ENCODE measurements at places on chromosomes 6 and 20.

DNA sequence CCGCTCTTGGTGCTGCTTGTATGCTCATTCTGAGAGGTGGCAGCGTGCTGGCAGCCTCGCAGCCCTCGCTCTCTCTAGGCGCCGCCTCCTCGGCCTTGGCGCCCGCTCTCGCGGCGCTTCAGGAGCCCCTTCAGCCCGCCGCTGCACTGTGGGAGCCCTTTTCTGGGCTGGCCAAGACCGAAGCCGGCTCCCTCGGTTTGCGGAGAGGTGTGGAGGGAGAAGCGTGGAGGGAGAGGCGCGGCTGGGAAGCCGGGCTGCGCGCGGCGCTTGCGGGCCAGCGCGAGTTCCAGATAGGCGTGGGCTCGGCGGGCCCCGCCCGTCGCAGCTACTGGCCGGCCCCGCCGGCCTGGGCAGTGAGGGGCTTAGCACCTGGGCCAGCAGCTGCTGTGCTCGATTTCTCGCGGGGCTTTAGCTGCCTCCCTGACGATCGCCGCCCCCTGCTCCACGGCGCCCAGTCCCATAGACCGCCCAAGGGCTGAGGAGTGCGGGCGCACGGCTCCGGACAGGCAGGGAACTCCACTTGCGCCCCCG is 19.5 kb upstream of the FAM8A1 start:
- peak; percentile 22 for DNase-seq

DNA sequence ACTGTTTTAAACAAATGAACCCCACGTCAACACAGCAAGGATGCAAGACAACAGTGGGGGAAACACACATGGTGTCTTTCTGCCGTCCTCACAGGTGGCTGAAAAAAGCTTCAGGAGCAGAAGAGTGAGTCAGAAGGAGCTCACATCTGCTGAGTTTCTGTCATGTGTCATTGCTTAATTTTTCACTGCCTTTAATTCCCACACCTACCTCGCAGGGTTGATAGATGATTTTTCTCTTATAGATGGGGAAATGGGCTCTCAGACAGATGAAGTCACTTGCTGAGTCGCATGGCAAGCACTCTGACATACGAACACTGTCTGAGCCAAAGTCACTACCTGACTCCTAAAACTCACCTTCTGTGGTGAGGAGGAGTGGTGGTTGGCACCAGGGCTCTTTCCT is 28.3 kb upstream of the CARMIL1 start:
- peak; percentile 4 for DNase-seq

DNA sequence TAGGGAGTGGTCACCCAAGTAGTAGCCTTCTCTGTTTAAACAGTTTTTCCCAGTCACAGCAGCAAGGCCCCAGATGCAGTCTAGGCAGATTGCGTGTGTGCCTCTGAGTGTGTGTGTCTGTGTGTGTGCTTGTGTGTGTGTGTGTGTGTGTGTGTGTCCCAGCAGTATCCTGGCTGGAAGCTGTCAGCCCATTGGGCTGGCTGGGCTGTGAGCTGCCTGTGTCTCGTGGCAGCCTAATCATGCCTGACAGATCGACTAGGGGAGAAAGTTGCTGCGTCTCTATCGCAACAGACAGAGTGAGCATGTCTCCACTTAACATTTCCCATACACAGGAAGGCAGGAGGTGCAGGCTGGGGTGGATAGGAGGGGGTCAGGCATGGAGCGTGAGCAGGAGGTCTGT is 42.9 kb upstream of the LRFN2 start:
- no peak for DNase-seq

- DNase-seq, result no peak
These were observed 2.9 kb downstream of the GMPR start for GRCh38 chr6:16241321-16241689.

GRCh38 chr6:1162367-1163275 is 149.3 kb upstream of the FOXQ1 start:
- no peak for DNase-seq

DNA sequence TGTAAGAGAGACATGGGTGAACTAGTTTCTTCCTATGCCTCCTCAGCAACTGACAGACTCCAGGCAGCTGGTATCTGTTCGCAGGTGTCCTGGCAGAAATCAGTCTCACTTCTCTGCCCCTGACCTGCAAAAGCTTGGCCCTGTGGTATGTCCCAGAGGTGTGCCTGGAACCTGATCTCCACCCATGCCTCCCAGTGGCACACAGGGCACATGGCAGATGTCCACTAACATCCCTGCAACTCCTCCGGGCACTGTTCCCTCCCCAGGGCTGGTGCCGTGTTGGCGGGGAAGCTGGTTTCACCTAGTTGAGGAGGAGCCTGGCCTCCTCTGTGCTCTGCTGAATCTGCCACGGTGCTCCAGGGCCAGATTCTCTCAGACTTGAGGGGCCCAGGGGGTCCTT is 123.3 kb upstream of the GGTLC1 start:
- no peak for DNase-seq

DNA sequence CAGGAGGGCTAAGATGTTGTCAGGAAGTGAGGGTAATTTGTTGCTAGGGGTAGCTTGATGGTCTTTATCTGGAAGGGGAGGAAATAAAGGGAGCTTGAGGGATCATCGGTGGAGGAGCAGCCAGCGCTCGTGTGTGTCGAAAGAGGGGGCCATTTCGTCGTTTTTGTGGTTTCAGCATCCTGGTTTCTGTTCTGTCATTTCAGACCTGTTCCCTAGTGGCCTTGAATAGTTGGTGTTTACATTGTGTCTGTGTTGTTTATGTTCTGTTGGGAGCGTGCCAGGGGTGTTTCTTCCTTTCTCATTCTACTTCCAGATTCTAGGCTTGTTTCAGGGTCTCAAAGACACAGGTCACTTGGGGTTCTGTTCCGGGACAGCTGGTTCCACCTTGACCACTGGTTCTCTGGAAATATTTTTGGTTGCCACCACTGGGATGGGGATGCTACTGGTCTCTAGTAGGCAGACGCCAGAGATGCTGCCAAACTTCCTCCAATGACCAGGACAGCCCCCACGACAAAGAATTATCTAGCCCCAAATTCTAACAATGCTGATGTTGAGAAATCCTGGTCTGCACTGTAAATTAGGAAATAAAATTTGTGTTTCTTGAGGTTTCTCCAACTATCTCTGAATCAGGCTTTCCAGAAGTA is 113.9 kb upstream of the NAA20 start:
- DNase-seq, result peak; percentile 67

- DNase-seq, result no peak
These were observed 85.1 kb downstream of the ZFAND3 start for GRCh38 chr6:37904590-37904989.

DNA sequence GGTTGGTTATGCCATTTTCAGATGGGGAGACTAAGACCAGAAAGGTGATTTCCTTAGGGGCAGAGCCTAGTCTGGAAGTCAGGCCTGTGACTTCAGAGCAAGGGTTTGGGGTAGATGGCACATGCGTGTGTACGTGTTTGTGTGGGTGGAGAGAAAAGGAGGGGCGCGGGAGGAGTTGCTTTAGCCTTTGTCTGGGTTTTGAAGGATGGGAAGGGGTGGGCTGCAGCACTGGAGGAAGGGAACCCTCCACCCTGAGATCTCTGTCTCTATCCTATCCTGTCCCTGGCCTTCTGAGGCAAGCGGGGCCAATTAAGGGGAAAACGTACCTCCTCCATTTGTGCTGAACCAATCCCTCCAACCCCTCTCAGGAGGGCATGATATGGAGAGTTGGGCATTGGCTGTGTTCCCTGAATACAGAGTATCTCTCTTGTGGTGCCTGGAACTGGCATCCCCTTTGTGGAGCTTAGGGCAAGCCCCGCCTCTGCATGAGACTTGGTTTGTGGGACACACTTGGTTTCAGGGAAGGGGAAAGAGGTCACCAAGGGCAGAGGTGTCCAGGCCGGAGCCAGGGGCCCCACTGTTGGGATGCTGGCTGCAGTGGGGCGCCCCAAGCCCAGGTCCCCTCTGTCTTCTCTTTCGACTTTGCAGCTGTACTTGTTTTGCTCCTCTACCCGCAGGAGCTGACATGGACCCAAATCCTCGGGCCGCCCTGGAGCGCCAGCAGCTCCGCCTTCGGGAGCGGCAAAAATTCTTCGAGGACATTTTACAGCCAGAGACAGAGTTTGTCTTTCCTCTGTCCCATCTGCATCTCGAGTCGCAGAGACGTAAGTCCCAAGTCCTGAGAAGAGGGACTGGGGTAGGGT is at the start of gene DBNDD2:
Gene DBNDD2, plus strand, starts transcription at position 507 of the 863 bp plus-strand sequence. Its CDS starts 179 bp downstream, at position 686.
- DNase-seq, result no peak

GRCh38 chr6:145929037-145929633 is 35.0 kb downstream of the SHPRH start:
- DNase-seq, result peak; percentile 14

DNA sequence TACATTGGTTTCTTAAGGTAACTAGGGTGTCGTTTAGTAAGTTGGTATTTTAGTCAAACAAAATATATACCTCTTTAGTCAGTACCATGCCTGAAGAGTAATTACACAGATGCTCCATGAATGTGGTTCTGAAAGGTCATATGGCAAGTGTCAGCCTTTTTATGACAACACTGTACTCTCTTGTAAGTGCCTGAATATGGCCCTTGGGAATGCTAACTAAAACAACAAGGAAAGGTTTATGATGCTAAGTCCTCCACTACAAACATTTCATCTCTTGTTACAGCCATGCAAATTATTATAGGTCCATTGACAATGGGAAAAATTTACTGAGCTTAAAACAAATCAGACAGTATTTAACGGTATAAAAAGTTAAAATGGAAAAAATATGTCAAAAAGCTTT is 39.0 kb upstream of the SUPT3H start:
- no peak for DNase-seq

- no peak for DNase-seq
These were observed 130.1 kb upstream of the NEDD9 start for GRCh38 chr6:11362564-11362963.

DNA sequence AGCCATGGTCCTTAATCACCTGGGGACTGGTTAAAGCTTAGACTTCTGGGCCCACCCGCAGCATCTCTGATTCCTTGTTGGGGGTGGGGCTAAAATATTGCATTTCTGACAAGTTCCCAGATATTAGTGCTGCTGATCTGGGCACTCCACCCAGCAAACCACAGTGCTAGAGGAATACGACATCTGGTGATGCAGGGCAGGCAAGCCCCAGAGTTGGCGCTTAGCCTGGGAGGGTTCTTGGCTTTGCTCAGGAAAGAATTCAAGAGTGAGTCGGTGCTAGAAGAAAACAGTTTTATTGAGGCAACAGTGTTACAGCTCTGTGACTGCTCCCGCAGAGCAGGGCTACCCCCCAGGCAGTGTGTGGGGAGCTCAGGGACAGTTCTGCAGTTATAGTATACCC is 210.7 kb downstream of the TFAP2C start:
- no peak for DNase-seq

DNA sequence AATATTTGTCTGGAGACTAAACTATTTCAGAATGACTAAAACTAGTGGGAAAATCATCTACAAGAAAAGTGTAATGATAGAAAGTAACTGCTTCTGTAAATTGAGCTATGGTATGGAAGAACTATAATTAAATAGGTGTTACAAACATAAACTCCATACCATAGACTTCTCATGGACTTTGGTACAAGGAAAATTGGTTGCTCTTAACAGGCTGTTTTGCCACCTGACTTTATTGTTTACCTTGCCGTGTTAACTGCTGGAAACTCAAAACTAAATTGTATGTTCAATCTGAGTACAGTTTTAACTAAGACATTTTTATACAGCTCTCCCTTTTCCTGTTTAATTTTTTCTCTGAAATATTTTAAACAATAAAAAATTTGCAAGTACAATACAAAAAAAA is 261.8 kb upstream of the POU3F2 start:
- DNase-seq, result no peak

DNA sequence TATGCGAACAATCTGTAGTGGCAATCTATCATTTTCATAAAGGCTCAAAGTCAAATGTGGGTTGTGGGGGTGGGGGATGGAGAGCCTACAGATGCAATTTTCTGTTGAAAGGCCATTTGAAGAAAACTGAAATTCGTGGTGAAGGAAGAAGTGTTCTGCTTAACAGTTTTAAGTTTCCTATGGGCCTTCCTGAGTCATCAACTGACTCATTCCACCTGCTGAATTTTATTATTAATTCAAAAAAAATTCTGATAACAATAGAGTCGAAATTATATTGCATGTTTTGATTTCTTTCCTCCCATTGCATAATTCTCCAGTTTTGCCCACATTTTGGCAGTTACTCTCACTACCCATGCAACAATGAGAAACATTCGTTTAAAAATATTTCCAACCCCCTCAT is 622.3 kb upstream of the ARID1B start:
- DNase-seq, result no peak

DNA sequence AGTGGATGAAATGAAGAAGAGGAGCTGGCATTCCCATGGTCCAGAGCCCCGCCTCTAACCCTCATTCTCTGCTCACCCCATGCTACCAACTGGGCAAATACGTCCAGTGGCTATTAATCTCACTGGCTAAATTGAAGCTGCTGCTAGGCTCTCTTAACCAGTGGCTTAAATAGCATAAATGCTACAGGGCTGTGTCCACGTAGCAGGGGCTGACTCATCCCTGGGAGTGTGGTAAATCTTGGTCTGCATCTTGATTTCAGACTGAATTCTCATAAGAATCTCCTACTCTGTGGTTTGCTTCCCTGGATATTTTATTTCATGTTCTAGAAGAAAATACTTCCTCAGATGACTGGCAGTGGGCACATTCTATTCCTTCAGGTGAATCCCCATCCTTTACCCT is 193.1 kb upstream of the ARG1 start:
- DNase-seq, result no peak

DNA sequence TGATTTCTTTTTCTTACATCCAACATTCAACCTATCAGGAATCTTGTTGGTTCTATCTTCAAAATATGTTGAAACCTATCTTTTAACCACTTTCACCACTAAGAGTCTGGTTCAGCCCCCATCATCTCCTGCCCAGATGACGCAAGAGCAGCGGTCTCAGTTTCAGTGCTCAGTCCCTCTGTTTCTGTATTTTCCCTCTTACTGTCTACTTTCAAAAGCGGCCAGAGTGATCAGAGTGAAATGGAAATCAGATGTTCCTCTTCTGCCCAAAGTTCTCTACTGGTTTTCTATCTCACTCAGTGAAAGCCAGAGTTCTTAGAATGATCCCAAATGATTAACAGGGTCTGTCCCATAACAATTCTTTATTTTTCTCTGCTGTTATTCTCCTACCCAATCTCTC is 147.9 kb upstream of the PDE7B start:
- DNase-seq, result no peak

DNA sequence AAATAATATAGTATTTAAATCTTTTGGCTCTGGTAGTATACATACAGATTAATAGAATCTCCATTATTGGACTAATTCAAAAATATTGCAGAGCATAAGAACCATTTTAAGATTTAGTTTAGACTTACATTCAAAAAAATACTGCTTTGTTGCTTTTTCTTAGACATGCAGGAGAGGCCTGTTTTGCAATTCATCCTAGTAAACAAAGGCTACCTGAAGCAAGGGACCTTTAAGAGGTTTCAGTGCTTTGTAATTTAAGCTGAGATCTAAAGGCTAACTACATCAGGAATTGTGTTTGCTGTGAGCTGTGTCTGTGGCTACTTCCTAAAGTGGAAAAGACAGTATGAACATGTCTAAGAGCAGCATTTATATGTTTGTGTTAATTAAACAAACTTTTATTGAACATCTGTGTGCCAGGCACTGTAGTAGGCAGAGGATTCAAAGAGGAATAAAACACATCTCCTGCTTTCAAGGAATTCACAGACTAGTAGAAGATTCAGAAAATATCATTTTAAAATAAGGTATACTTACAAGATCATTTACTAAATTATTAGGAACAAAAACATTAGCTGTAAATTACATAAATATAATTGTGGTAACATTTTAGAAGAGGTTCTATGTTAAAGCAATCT is 29.1 kb upstream of the CALHM6 start:
- no peak for DNase-seq
